Non-pigmented ciliary epithelial cell (primary cell): ENCODE measurements at places on chromosomes 6 and 20.

DNA sequence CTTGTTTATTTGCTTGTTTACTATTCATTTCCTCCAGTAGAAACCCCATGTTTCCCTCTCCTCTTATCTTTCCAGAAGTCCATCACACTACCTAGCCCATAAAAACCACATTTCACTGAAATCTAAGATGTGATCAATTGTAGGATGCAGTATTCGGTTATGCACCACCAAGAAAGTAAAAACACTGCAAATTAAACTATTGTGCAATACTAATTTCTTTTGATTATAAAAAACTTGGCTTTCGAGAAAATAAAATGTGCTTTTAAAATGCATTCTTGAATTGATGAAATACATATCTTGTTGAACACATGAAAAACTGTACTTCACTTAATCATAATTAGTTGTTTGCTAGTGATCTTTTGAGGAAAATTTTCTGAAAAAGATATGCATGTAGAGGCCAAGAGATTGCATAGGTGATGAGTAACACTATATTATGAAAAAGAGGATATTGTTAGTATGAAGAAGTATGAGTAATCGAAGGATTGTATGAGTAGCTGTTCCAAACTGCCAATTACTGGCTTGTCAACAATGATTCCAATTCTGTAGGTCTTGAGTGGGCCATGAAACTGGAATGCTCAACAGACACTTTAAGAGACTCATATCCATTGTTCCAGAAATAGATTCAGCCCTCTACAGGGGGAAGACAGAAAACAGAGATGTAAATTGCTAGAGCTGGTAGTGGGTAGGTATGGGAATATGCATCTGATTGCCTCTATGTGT lies 79.7 kb downstream of the RNF217 start:
- DNase-seq: no peak

DNA sequence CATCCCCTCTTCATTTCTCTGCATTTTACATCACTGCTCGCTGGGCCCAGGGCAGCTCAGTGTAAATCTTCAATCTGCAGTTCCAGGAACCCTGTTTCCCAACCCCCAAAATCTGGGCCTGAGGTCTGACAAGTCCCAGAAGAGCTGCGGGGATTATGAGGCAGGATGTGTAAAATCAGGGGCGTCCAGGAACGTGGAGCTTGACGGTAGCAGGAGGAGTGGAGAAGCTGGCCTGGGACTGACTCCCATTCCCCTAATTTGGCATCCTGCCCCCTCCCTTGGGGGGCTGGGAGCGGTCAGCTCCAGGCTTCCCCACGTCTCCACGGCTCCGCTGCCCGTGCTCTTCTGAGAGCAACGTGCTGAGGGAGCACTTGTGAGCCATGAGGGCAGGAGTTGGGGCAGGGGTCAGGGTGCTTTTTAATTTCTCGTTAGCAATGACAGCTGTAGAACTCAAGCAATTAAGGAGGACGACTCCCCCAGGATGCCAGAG lies 23.4 kb upstream of the VEGFA start:
- DNase-seq: no peak

DNA sequence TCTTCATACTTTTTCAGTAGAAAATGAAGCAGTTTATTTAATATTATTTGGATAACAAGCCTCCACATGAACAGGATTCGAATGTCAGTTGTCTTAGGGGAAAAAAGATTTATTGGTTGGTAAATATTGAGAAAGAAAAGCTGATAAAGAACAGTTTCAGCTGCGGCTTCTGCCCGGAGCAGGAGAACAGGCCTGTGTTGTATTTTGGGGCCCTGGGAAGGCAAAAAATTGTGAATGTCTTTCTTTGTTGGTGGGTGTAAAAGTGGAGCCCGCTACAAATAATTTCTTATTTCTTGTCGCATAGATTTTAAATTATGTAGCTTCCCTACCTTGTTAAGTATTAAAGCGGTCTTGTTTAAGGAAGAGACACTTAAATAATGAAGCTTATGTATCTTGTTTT lies 90.5 kb upstream of the PAX1 start:
- no peak for DNase-seq

DNA sequence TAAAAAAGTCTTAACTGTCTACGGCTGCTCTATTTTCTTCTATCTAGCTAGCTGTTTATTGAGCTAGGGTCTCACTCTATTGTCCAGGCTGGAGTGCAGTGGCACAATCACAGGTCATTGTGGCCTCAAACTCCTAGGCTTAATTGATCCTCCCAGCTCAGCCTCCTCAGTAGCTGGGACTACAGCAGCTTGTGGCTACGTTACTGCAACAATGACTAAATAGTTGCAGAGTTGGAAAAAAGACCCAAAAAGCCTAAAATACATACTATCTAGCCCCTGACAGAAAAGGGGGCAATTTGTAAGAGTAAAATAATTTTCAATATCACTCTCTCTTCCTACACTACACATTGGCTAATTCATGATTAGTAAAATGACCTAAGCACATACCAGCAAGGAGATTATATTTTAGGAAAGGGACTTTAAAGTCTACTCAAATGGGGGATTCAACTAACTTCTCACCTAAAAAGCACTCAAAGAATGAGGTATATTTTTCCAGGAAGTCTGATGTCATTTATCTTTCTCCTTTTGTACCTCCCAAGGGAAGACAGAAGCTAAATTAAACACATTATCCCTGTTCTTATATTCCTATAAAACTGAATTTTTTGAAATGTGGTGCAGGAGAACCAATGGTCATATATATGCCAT lies 82.8 kb downstream of the ZMYND8 start:
- no peak for DNase-seq

DNA sequence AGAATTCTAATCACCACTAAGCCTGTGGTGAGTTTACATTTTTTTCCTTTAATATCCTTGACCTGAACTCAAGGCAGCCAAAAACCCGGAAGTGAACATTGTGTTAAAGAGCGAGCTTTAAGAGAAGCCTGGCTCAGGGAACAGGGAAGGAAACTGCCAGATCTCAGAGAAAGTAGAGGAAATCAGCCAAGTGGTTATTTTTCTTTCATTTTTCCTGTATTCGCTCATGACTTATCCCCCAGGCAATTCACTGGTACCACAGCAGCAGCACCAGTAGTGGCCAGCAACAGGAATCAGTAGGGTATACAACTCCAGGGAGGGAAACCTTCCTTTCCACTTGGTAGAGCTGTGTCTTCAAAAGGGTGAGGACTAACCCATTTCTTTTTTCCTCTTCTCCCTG lies 89.6 kb upstream of the HMGCLL1 start:
- no peak for DNase-seq

DNA sequence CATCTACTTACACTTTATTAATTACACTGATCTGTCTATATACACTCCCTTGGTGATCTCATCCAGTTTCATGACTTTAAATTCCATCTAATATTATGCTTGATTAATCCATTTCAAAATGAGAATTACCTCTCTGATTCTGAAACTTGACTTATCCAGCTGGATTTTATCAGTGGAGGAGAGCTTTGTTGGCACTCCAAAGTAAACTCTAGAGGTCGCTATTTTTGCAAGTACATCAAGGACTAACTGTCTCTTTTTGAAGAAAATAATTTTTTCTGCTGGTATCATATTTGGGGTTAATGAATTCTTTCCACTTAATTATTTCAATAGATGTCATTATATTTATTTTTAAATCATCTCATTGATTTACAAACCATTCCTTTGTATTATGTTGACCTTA lies 630.3 kb upstream of the MAN1A1 start:
- DNase-seq: no peak

DNA sequence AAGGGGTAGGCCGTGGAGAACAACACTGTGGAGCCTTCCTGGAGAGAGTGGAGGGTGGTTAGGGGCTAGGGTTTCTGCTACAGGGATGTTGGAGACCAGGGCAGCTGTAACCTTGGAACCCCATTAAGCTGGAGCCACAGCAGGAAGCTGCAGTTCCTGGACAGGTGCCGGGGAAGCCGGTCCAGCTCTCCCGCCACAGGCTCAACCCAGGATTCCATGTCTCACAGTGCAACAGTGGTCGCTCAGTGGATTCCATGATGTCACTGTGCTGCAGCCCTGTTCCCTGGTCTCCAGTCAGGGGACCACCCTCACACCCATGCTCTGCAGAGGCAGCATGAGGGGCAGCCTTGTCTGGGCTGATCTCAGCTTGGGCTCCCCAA lies 264.6 kb upstream of the CDYL start:
- no peak for DNase-seq

DNA sequence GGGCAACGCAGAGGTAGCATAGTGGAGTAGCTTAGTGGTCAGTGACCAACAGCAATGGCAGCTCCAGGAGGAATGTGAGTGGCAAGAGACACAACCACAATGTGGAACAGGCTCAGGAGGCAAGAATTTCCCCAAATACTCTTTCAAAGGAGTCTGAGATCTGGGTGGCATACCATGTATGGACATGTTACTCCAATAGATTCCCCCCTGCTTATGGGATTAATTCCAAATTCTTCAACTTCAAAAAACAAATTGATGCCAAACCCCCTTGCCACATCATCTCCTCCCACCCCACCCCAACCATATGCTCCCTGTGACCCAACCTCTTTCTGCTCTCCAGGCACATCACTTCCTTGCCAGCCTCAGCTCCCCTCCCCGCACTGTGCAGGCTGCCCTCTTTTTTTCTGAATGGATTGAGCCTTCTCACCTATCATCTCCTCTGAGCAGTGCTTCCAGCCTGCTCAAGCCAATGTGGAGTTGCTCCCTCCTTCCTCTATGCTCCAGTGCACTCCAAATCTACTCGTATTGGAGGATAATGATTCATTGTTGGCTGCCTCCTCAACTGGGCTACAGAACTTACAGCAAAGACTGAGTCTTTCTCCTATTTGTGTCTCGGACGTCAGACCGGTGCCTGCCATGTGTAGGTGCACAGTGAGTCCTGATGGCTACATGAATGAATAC lies 93.0 kb upstream of the CEP85L start:
- no peak for DNase-seq

DNA sequence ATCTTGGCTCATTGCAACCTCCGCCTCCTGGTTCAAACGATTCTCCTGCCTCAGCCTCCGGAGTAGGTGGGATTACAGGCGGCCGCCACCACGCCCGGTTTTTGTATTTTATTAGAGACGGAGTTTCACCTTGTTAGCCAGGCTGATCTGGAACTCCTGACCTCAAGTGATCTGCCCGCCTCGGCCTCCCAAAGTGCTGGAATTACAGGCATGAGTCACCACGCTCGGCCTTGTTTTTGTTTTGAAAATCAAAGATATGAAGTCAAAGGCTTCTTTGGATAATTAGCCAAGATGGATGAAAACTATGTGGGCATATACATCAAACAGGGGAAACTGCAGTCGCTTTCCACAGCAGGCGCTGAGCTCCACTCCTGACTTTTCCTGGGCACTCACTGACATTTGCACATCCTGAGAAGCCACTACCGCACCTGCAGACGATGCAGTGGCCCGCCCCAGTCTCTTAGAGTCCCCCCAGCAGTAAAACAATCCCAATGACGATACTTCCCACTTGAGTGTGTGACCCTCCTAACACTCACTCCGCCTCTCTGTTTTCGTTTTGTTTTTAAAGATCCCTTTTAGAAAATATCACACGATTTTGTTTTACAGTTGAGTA lies 44.1 kb downstream of the GJA1 start:
- DNase-seq: no peak

- no peak for DNase-seq
These were observed at the start of gene SLC26A8 for GRCh38 chr6:36023996-36024795. Gene SLC26A8, minus strand, starts transcription at chr6:36024641. Its CDS starts 4,934 bp downstream, at chr6:36019707.

DNA sequence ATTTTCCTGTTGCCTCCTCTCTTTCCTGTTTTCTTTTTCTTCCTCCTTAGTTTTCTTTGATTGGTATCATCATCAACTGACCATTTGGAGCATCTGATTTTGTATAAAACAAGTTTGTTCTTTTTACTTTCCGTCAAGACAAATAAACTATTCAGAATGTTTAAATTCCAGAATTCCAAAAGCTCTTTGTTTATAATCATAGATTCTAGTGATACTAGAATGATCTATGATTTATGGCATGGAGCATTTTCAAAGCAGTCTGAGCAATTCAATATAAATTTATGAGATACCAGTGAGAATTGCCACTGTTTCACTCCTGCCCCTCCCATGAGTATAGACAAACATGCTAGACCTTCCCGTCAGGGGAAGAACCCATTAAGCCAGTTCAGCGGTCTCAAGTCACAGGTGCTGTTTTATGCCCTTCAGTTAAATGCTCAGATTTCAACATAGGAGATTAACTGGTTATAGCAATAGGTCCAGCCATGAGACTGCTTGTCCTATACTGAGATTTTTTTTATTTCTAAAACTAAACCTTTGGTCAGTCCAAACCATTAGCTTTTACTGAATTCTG lies 60.7 kb downstream of the GRIK2 start:
- no peak for DNase-seq

GRCh38 chr20:46117704-46118467 lies at the start of gene CD40:
Gene CD40, plus strand, starts transcription at chr20:46118314. Its CDS starts 30 bp downstream, at chr20:46118344.
- DNase-seq: no peak

- DNase-seq: no peak
These were observed 14.6 kb upstream of the MTCL3 start for GRCh38 chr6:127533736-127534135.

GRCh38 chr6:15322781-15323536 lies 77.1 kb downstream of the JARID2 start:
- DNase-seq: no peak

- peak; percentile 22 for DNase-seq
These were observed 986.3 kb downstream of the TFAP2A start for GRCh38 chr6:9428421-9429172.

DNA sequence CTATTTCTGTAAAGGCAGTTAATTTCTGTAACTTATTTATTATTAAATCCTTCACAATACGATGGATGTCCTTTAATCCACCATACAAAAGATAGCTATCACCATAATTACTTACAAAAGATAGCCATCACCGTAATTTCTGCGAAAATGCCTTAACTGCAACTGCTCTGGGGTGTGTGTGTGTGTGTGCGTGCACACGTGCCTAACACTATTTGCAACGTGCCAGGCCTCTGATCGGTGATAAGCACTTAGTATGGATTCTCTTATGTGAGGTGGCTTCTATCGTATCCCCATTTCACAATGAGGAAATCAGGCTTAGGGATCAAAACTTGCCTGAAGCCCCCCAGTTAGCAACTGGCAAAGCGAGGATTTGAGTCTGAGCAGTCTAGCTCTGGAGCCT lies 67.1 kb upstream of the RBM24 start:
- no peak for DNase-seq

GRCh38 chr6:78910591-78911171 lies 43.3 kb downstream of the IRAK1BP1 start:
- DNase-seq: no peak
